GM12878 (cell line): ENCODE measurements at places on chromosomes 6 and 20.
A peak's percentile ranks its signal among the peaks of the same experiment; 100 is the strongest.

DNA sequence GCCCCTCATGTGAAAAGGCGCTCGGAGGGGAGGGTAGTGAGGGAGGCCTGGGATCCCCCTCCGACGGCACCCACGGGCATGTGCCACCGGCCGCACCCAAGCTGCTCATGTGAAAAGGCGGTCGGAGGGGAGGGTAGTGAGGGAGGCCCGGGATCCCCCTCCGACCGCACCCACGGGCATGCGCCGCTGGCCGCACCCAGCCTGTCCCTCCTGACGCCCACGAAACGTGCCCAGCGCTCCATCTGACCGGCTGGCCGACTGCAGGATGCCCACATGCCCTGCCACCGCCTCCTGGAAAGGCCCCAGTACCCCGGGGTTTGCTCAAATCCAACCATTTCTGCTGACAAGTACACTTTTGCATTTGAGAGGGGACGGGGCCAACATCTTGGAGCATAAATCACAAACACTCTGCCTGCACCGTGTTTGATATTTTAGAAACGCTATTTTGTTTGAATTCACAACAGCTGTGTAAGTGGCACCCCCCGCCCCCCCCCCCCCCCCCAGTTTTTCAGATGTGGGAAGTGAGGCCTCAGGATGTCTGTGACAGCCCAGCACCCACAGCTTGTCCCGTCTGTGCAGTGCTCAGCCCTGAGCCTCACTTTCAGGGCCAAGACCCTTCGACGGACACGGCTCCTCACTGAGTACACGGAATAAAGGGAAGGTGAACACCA, 34.1 kb downstream of the SLC2A4RG start:
- no peaks in the 10 kb centered on the region for H3K4me1 ChIP-seq
- H3K4me3 ChIP-seq: no peak overlapping the region
- H3K36me3 ChIP-seq: no peaks in the 10 kb centered on the region

DNA sequence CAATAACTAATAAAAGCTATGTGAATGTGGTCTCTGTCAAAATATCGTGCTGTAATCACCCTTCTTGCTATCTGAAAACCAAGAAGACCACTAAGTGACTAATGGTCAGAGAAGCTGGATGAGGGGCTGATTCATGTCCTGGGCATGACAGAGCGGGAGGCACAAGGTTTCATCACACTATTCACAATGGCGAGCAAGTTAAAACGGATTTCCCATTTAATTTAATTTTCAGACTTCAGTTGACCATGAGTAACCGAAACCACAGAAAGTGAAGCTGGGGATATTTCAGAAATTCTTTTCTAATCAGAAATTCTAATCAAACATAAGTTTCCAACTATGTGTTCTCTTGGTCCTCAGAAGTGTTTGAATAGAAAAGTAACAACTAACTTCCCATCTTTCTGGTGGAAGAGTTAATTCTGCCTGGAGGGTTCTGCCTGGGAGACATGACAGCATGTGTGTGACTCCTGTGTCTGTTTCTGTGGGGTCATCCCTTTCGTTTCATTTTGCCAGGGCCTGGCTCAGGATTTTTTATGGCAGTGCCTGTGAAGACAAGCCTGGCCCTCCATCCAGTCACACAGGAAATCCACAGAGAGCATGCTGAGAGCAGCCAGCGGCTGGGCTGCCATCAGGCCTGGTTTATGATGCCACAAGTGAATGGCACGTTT, 98.9 kb downstream of the FAM120B start:
- no peaks in the 10 kb centered on the region for H3K27me3 ChIP-seq
- H3K27ac ChIP-seq: no peak overlapping the region
- H3K4me1 ChIP-seq: no peaks in the 10 kb centered on the region
- DNase-seq: no peak
- peaks cover 6% of the 10 kb centered on the region for H3K36me3 ChIP-seq

GRCh38 chr6:42211726-42212125, 5.9 kb downstream of the MRPS10 start:
- no peak for DNase-seq
- peak overlapping the region; percentile 46; the same call in 1 of the 2 replicates for H3K27ac ChIP-seq
- H3K27me3 ChIP-seq: no peaks in the 10 kb centered on the region

DNA sequence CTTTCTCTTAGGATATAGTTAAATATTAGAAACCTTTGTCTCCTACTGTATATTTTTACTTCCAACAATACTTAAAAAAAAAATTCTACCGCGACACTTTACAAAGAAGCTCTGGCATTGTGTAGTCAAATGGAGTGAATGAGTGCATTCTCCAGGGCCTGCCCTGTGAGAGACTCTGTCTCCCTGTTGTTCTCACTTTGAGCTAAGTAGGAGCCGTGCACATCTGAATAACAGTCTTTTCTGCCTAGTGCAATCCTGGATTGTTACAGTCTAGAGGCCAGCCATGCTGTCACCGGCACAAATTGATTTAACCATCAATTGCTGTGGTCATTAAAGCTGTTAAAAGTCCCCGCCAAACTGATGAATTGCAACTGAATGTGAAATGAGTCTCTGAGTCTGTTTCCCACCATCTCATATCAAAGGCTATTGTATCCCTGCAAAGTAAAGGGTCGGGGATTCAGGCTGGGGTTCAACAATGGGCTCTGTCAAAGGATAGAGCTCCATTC, 156.0 kb downstream of the RFPL4B start:
- H3K4me3 ChIP-seq: no peak overlapping the region
- no peaks in the 10 kb centered on the region for H3K4me1 ChIP-seq
- H3K27me3 ChIP-seq: no peaks in the 10 kb centered on the region
- no peak for DNase-seq

GRCh38 chr6:148487461-148487860, 144.8 kb downstream of the SASH1 start:
- H3K27me3 ChIP-seq: no peaks in the 10 kb centered on the region; the same call in 1 of the 2 replicates
- H3K36me3 ChIP-seq: no peaks in the 10 kb centered on the region
- H3K4me1 ChIP-seq: no peaks in the 10 kb centered on the region
- DNase-seq: no peak
- H3K27ac ChIP-seq: no peak overlapping the region

DNA sequence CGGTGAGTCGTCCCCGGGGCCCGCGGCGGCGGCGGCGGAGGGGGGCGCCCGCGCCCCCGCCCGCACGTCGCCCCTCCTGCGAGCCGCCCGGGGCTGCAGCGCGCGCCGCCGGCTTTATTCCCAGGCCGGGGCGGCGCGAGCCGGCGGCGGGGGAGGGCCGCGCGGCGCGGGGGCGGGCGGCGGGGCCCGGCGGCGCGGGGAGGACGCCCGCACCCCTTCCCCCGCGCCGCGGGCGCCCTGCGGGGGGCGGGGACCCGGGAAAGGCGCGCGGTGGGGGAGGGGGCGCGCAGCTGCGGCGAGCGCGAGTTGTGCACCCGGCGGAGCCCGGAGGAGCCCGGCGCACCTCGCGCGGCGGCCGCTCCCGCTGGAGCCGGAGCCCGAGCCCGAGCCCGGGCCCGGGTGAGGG, 646 bp downstream of the HMGA1 start:
- H3K36me3 ChIP-seq: peaks cover 14% of the 10 kb centered on the region
- H3K27ac ChIP-seq: peak overlapping the region; percentile 94
